ENCODE measurements at places on chromosomes 13 and 19.

- DNase-seq = no peak
Observed at GRCh38 chr13:79429309-79429708, 23.3 kb upstream of the RBM26 start.

GRCh38 chr13:84443463-84443862, 561.2 kb upstream of the SLITRK1 start:
- DNase-seq = no peak

DNA sequence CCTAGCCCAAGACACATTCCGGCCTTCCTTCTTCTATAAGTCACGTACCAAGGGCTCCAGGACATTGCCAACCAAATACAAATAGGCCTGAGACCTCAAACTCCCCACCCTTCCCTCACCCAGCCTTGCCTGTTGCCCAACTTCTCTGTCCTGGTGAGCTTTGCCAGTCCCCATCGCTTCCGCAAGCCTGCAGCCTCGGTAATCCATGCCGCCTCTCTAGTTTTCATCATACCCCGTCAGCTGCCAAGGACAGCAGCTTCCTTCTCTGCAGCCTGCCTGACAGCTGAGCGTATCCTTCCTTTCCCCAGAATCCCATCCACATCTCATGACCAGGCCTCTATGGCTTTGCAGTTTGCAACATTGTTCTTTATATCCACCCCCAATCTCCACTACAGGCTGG, 36.6 kb upstream of the POMP start:
- DNase-seq = no peak

DNA sequence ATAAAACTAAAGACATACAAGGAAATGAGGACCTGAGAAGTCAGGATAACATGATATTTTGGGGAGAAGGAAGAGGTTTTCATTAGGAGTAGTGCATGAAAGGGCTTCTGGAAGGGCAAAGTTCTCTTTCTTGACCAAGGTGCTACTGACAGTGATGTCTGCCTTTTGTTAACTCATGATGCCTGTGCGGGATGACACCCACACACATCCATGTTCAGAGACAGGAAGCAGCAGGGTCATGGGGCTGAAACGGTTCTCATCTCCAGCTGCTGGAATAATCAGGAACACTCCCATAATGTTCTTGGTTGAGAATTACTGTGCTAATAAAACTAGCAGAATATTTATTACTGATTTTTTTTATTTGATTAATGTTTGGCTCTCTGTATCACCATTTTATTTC, 29.1 kb downstream of the KCNC3 start:
- no peak for DNase-seq

GRCh38 chr13:33879118-33879517, 61.2 kb downstream of the RFC3 start:
- no peak for DNase-seq
